ENCODE measurements at places on chromosomes 13 and 19.

DNA sequence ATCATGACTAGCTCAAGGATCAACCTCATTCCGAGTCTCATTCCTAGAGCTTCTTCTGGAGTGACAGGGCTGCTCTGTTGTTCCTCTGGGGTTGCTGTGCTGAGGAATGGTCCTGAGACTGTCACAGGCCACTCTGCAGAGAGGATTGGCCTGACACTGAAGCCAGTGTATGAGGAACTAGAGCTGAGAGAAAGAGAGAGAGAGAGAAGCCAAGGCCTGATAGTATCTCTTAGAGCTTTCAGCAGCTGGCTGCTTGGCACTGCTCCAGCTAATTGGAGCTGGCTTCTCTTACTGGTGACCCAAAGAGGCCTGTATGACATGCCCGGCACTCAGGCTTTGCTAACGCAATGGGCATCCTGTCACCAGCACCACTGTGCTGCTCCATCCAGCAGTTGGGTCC lies 73.4 kb upstream of the FLT1 start:
- peak; percentile 88 for DNase-seq

GRCh38 chr19:38076337-38076736 lies 147.7 kb downstream of the DPF1 start:
- DNase-seq: no peak

GRCh38 chr13:106681536-106681935 lies 113.6 kb upstream of the ARGLU1 start:
- no peak for DNase-seq

GRCh38 chr19:13599681-13600080 lies 93.4 kb upstream of the CACNA1A start:
- no peak for DNase-seq

GRCh38 chr13:56720841-56721240 lies 419.9 kb upstream of the PRR20A start:
- no peak for DNase-seq

GRCh38 chr13:110835721-110836604 lies 78.9 kb downstream of the ANKRD10 start:
- DNase-seq: no peak

GRCh38 chr19:10289167-10289835 lies 451 bp upstream of the ICAM5 start:
- no peak for DNase-seq
